Gastrocnemius medialis (tissue), 4 donors: ENCODE measurements at places on chromosomes 1 and 21. TPM values are rescaled to one million over a fixed set of nuclear protein-coding genes. Genes with fewer than 3 reads are reported as not detected.

Gene DNM3
- total RNA-seq, result 0.35 TPM

Gene ADAMTS5
- 9.0 TPM for total RNA-seq

Gene DNAI4
- 0.41 TPM for total RNA-seq

Gene LYPD8
- not detected for total RNA-seq

Gene SPATA1
- total RNA-seq, result not detected

Gene LRRC71
- not detected for total RNA-seq

Gene SLC45A3
- total RNA-seq, result 1.0 TPM

Gene ZNF496
- total RNA-seq, result 38.0 TPM

Gene OLFM3
- not detected for total RNA-seq

Gene ATP6V1G3
- not detected for total RNA-seq

Gene PBXIP1
- total RNA-seq, result 171 TPM

Gene MNDA
- 2.7 TPM for total RNA-seq

Gene SLC1A7
- not detected for total RNA-seq

Gene SPRR1B
- total RNA-seq, result not detected

Gene BTG2
- total RNA-seq, result 48.0 TPM

Gene RHOU
- total RNA-seq, result 49.8 TPM

Gene VPS26C
- total RNA-seq, result 70.7 TPM

Gene ABCG1
- total RNA-seq, result 43.3 TPM

Gene NES
- 13.7 TPM for total RNA-seq

Gene BGLAP
- total RNA-seq, result not detected
